RWPE1 (cell line): ENCODE measurements at places on chromosomes 13 and 19.

- DNase-seq: no peak
Measured at GRCh38 chr19:51140441-51140840, 1.7 kb upstream of the SIGLEC7 start.

GRCh38 chr19:1449467-1450442 lies at the start of gene APC2:
APC2 (plus strand) TSS chr19:1450121; CDS start chr19:1453002, 2,881 bp downstream.
- DNase-seq: peak; percentile 66

DNA sequence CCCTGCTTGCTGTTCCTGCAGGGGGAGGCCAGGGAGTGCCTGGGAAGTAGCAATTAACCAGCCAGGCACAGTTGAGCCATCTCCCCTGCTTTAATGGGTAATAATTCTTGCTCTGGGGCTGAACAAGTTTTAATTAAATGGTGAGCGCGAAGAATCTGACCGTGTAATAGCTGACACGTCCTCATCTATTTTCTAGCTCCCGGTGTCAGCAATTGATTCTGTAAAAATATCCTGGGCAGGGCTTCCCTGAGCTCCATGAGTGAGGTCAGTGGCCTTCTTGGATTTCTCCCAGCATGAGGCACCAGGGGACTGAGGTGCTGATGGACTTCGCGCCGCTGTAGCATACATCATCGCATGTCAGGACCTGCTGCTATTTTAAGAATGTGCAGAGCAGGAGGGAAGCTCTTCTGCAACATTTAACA lies 26.9 kb downstream of the SIPA1L3 start:
- peak; percentile 67 for DNase-seq

- DNase-seq: no peak
Measured at GRCh38 chr19:47768604-47769003, 9.9 kb upstream of the SELENOW start.

GRCh38 chr19:4493104-4493928 lies 21.2 kb downstream of the HDGFL2 start:
- no peak for DNase-seq

- DNase-seq: no peak
Measured at GRCh38 chr19:46742926-46743480, 2.9 kb upstream of the FKRP start.

DNA sequence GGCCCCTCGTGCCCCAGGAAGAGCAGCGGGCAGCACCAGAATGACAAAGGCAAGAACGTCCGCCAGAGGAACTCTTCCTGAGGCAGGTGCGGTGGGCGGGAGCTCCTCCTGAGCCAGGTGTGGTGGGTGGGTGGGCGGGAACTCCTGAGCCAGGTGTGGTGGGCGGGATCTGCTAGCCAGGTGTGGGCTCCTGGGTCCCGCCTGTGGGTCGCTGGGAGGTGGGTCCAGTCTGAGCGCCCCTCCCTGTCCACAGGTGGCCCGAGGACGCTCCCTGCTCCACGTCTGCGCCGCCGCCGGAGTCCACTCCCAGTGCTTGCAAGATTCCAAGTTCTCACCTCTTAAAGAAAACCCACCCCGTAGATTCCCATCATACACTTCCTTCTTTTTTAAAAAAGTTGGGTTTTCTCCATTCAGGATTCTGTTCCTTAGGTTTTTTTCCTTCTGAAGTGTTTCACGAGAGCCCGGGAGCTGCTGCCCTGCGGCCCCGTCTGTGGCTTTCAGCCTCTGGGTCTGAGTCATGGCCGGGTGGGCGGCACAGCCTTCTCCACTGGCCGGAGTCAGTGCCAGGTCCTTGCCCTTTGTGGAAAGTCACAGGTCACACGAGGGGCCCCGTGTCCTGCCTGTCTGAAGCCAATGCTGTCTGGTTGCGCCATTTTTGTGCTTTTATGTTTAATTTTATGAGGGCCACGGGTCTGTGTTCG lies 7.0 kb upstream of the HCN2 start:
- DNase-seq: no peak

DNA sequence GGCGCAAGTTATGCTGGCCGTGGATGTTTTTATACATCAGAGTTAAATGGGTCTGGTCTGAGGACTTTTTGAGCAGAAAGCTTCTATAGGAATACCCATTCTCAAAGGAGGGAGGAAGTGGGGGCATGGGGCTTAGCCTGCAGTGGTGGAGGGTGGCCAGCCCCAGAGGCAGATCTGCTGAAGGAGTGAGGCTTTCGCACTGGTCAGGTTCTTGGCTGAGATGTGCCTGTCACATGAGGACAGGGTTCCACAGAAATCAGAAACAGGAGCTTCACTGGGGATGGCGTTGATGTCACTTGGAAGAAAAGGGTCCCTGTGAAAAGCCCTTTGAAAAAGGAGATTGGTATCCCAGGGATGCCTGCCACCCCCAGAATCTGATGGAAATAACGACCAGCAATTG lies 100.7 kb upstream of the MCF2L start:
- DNase-seq: no peak

- DNase-seq: peak; percentile 77
Measured at GRCh38 chr19:38596057-38596981, 21.4 kb downstream of the MAP4K1 start.

GRCh38 chr13:38167164-38167822 lies 182.4 kb upstream of the UFM1 start:
- DNase-seq: no peak

GRCh38 chr19:16951529-16951928 lies 62.7 kb downstream of the F2RL3 start:
- peak; percentile 60 for DNase-seq
